ENCODE measurements at places on chromosomes 4 and X.
A peak's percentile ranks its signal among the peaks of the same experiment; 100 is the strongest.

- DNase-seq, result no peak
Observed at GRCh38 chr4:177131736-177132135, 177.9 kb upstream of the NEIL3 start.

DNA sequence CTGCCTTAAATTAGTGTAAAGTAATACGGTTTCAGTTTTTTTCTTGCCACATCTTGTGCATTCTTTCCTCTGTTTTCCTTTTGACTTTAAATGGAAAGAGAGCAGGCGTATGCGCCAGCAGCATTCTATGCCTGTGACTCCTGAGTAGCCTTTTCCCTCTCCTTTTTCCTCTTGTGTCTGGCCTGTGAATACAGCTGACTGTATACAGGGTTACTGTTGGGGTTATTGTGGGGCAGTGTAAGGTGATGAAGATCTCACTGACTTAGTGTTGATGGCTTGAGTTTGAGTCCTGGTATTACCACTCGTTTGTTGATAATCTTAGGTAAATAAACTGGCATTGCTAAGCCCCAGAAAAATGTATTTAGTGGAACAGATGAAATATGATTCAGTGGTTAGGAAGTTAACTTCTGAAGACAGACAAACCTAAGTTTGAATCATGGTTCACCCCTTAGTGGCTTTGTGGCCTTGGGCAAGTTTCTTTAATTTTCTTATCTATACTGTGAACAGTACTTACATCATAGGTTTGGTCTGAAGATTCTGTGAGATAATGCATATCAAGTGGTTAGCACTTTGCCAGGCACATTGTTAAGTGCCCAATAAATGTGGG is 105.1 kb downstream of the FNIP2 start:
- no peak for DNase-seq

DNA sequence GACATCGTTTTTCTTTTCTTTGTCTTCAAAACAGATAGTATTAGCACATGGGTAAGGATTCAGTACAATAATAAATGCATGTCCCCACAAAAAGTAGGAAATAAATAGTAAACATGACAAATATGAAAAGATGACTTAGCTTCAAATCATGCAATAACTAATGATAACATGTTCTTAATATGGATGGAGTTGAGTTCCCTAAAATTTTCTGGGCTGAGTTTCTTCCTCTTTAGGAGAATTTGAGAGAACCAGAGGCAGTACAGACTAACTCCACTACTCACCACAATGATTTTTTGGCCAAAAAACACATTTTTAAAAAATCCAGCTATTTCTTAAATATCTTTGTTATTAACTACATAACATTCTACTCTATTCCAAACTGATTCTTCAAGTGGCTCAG is 432.3 kb upstream of the HS3ST1 start:
- no peak for DNase-seq

DNA sequence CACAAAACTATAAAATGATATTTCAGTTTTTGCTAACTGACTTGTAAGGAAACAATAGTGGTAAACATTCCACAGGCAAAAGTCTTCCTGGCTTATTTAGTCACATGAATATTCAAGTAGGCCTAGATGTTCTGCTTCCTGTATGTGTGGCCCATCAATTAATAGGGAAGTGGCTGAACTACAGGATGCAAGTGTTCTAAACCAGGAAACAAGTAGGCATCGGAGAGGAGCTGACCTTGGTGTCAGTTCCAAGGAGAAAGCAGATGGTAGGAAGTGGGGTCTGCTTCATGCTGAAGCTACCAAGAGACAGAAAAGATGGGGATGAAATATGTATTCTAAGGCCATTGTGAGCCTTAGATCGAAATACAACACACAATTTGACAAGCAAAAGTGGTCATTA is 149.7 kb downstream of the ANTXR2 start:
- no peak for DNase-seq

- DNase-seq, result no peak
Observed at GRCh38 chrX:133670383-133670782, 255.1 kb upstream of the GPC4 start.

- DNase-seq, result no peak
Observed at GRCh38 chr4:85543832-85544231, 68.9 kb downstream of the ARHGAP24 start.

- no peak for DNase-seq
Observed at GRCh38 chr4:176036585-176037205, 28.9 kb upstream of the WDR17 start.

GRCh38 chr4:116386856-116387255 is 698.5 kb downstream of the TRAM1L1 start:
- DNase-seq, result no peak

DNA sequence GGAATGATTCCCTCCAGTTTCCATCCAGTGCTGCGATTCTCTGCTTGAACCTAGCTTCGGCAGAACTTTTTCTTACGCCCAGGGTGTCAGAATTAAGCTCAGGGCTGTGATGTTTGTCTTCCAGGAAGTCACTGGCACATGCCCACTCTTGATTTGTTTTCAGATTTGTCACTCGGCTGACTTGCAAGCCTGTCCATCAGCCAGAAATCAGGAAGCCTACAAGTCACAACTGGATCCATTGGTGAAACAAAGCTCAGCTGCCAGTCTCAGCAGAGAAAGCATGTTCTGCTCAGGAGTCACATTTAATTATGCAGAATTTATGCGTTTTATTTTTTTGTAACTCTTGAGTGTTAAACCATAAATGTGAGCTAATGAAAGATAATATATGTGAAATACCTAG is 38.2 kb upstream of the PNPLA4 start:
- no peak for DNase-seq

DNA sequence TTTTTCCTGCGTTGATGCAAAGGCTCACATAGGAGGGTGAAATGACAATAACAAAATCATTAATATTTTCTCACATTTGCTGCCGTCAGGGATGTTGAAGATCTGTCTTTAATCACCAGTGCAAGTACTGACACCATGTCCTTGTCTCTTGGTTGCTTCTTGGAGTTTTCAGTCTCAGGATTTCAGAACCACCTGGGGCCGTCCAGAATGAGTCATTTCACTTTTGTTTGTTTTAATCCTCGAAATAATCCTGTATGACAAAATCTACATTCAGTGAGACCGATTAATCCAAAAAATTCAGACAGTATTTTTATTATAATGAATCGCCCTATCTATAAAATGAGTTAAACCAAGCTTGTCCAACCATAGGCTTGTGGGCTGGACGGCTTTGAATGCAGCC is 47.2 kb downstream of the NEIL3 start:
- DNase-seq, result no peak

DNA sequence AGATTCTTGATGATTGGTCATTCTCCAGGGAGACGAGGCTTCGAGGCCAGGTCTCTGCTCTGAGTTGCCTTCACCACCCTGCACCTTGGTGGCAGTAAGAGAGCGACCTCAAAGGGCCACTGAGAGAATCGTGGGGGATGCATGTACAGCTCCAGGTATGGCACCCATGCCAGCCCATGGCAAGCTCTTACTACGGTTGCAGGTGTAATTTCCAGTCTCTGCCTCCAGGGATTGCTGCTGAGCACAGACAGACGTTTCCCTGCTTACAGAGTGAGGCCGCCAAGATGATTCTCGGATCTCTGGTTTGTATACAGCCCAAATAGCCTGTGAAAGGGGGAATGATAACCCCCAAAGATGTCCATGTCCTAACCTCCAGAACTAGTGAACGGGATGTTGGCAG is 16.3 kb upstream of the DRD5 start:
- peak; percentile 74 for DNase-seq

GRCh38 chrX:132576939-132577338 is 88.1 kb upstream of the MBNL3 start:
- no peak for DNase-seq

GRCh38 chr4:139799615-139800014 is 134.0 kb downstream of the MGST2 start:
- no peak for DNase-seq

DNA sequence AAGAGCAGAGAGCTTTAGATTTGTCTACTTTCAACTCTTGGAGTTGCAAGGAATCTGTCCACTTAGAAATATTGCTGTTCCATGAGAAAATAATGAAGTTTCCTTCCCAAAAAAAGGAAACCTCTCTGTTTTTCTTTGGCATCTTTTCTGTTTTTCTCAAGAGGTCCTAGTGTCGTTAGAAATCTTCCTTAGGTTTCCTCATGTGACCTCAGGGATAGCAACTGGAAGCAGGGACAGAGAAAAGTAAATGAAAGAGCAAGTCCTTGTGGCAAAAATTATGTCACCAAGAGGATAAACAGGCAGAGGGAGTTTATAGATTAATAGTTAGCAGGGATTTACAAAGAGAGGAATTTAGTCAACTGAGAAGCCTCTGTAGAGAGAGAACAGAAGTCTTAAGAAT is 478.4 kb upstream of the ADGRL3 start:
- DNase-seq, result no peak

DNA sequence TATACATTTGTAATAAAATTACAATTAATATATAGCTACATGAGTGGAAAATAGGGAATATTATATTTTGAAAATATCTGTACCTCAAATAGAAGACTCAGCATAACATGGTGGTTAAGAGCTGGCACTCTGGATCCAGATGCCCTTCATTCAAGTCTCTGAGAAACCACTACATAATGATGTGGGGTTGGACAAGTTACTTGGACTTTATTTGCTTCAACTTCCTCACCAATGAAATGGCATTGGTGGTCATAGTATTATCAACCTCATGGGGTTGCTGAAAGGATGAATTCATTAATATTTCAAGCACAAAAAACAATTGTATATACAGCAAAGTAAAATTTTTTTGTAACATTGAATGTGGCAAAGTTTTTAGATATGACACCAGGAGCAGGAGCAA is 46.4 kb upstream of the UGT2B7 start:
- DNase-seq, result no peak

GRCh38 chrX:108494406-108495090 is 54.9 kb downstream of the COL4A5 start:
- DNase-seq, result no peak

GRCh38 chrX:15930585-15930984 is 76.0 kb upstream of the AP1S2 start:
- DNase-seq, result no peak

- no peak for DNase-seq
Observed at GRCh38 chr4:179040259-179040658, 1598.0 kb upstream of the AGA start.

DNA sequence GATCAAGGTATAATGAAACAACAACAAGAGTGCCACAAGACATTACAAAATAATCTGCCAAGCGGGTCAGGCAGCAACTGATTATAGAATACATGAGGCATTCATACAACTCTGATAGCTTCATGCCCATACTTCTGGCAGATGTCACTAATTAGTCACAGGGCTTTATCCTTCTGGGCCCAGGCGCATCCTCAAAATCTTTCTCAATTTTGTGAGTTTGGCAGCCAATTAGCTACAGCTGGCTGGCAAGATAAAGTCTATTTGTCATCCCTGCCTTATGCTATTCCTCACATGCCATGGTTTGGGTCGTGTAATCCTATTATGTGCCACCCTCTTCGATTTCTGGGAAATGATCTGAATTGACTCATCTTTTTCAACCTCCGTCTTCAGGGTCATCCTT is 254.3 kb downstream of the PACRGL start:
- no peak for DNase-seq

GRCh38 chr4:138389976-138390685 is 148.0 kb upstream of the SLC7A11 start:
- no peak for DNase-seq

DNA sequence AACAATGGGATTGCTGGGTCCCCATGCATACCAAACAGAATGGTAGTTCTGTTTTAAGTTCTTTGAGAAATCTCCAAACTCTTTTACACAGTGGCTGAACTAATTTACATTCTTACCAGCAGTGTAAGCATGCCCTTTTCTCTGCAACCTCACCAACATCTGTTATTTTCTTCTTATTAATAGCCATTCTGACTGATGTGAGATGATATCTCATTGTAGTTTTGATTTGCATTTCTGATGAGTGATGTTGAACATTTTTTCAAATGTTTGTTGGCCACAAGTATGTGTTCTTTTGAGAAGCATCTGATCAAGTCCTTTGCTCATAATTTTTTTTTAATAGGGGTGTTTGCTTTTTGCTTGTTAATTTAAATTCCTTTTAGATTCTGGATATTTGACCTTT is 41.2 kb upstream of the ZMAT1 start:
- no peak for DNase-seq

GRCh38 chrX:1300449-1300848 is 31.8 kb downstream of the CSF2RA start:
- no peak for DNase-seq

DNA sequence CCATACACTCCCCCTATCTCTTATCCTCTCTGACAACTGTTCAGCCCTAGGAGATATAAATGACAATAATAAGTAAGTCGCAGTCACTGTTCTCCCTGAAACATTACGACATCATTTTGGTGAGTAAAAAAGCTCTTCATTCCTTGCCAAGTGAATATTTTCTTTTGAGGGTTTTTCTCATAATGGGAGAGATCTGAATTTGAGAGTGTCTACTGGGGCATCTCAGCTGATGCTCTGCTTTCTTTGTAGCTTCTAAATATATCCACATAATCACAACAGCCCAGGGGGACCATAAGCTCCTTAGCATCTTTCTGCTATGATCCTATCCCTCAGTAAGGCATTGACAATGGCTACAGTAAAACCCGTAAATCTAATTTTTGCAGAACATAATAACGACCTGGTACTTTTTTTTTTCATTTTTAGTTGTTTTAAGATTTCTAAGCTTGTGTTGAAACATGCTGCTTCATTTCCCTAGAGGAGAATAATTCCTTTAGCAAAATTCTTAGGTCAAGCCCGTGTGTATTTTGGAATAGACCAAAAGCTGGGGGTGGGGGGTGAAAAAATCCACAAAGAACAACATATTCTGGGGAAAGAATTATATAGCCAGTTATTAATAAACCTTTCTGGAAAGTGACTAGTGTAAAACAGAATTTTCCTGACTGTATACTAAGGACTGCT is 78.1 kb upstream of the GPM6B start:
- DNase-seq, result no peak

GRCh38 chrX:48933757-48934156 is 14.9 kb upstream of the PIM2 start:
- DNase-seq, result no peak

DNA sequence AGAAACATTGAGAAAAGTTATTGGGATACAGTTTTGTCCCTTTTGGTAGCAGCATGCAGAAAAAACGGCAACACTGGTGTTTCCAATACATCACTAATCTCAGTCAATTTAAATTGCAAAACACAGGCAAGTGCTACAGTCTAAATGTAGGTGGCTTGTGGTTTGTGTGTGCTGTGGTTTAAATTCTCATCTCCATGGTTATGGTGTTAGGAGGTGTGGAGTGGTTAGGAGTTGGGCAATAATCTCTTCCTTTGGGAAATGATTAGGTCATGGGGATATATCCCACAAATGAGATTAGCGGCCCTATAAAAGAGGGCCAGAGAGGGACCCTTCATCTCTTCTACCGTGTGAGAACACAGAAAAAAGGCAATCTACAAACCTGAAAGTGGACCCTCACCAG is 1344.3 kb downstream of the ADGRL3 start:
- no peak for DNase-seq

GRCh38 chr4:57220734-57221133 is 110.5 kb upstream of the IGFBP7 start:
- DNase-seq, result no peak

DNA sequence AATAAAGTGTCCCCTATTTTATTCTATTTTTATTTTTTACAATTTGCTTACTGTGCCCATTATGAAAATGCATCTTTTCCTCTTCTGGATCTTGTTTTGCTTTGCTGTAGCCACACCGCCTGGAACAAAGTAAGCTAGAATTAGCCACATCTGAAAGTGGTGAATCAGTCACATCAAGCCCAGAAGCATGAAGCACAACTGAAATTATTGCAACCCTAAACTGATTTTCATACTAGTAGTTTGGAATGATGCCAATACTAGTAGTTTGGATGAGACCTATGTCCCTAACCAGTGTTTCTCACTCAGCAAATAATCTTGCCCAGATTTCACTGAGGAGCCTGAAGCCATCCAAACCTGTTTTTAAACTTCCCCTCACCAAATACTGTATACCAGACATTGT is 303.0 kb downstream of the EPHA5 start:
- DNase-seq, result no peak

Measured in lower leg skin (tissue), 4 donors.